ENCODE measurements at places on chromosomes 5 and 9.

DNA sequence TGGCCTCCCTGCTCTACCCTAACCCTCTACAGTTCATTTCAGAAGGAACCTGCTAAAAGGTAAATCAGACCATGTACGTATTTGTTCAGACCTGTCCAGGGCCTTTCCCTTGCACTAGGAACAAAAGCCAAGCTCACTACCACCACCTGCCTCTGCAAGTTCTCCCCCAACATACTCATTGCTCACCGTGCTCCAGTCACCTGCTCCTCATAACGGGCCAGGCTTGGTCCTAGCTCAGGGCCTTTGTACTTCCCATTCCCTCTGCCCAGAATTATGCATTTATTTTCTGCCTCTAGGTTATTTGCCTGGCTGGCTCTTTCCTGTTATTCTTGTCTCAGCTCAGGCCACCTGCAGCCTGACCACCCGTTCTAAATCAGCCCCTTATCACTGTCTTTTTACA is 4.8 kb upstream of the FGF1 start:
- DNase-seq = no peak

DNA sequence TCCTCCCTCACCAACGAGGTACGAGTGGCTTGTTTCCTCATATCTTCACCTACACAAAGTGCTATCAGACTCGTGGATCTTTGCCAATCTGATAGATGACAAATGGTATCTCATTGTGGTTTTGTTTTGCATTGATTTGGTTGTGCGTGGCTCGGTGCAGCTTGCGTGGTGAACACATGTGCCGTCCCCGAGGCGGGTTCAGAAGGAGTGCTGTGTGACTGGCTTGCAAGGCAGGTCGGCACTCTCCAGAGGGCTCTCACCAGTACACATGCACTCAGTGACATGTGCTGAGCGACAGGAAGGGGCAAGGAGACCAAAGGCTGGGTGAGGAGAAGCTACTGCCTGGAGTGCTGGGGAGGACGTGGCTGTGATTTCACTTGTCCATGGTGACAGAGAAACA is 95.3 kb upstream of the PITX1 start:
- DNase-seq = peak; percentile 24

DNA sequence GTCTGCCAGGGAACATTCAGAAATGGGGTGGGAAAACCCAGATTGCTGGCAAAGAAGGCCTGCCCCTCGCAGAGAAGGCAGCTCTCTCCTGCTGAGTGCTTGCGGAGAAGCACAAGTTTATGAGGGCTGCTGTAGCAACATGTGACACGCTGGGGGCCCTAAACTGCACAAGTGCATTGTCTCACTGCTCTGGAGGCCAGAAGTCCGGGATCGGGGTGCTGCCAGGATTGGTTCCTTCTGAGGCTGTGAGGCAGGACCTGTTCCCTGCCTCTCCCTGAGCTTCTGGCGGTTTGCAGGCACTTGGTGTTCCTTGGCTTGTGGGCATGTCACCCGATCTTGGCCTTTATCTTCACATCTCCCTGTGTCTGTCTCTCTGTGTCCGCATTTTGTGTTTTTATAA is 75.6 kb upstream of the NEURL1B start:
- DNase-seq = no peak

GRCh38 chr5:140926443-140927227 is 536 bp downstream of the PCDHAC1 start:
- no peak for DNase-seq

DNA sequence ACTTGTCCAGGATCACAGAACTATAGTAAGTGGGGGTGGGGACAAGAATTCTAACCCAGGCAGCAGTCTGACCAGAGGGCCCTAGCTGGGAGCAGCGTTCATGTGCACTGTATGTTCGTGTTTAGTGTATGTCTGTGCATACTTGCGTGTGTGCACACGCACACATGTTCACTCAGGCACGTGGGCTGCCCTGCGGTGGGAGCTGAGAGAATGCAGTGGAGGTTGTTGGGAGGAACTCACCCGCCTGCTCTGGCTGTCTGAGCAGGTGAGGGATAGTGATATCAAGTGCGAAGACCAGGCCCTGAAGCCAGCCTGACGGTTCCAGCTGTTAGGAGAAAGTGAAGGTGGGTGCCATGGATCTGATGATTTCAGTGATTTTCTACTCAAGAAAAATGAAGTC is 942 bp downstream of the DCANP1 start:
- DNase-seq = no peak

GRCh38 chr9:132365986-132366385 is 11.2 kb upstream of the SETX start:
- DNase-seq = no peak

GRCh38 chr9:134914501-134914834 is 3.2 kb downstream of the FCN1 start:
- DNase-seq = no peak

DNA sequence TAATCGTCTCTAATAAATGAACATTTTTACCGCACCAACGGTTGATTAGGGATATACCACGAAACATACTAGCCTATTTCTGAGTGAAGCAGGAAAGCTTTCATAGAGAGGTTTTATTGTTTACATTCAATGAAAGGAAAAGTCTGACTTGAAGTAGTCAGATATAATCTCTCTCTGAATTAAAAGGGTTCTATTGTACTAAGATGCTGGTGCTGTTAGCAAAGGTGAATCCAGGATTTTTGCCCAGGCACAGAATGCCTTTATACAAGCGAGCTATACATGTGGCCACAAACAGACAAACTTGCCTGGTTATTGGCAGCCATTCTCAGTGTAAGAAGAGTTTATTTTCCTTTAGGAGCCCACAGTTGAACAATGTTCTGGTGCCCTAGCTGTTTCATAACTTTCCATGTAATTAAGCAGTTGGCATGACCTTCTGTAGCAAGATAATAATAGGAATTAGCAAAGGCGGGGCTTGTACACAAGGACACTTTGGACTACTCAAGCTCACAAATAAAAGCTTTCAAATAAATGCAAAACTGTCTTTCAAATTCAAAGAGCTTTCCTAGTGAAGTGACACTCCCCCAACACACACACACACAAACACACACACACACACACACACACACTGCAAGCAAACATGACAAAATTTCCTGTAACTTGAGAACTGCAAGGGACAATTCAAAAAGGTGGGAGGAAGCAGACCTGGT is 198.7 kb upstream of the MAP3K1 start:
- DNase-seq = no peak

- no peak for DNase-seq
These were observed 445.3 kb upstream of the ZNF462 start for GRCh38 chr9:106417685-106418084.

DNA sequence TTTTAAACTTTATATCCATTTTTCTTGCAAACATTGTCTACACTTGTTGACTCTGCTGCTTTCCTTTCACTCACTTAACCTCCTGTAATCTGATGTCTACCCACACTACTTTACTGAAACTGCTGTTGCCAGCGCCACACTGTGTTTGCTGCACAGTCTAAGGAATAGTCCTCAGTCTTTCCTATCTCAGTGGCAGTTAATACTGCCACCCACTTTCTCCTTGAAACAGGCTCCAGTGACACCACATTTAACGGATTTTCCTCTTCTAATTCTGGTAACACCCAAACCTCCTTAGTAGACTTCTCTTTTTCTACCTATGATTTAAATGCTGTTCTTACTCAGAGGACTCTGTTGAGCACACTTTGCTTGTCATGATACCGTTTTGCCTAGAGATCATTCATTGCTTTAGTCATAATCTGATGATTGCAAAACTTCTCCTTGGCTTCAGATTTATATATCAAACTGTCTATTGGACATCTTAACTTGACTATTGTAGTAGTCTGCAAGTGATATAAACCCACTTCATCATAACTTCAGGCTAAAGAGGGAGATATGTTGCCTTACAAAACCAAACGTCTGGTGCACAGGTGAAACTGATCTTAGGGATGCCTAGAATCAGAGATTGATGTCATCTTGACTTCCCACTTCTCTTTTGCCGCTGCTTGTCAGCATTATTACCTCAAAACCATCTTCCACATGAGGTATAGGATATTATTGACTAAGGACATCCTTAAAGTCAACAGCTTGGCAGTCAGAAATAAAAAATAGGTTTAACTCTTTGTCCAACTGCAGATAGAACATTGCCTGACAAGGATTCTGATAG is 94.1 kb downstream of the CDC42SE2 start:
- no peak for DNase-seq

GRCh38 chr5:53030893-53031292 is 41.7 kb downstream of the ITGA2 start:
- no peak for DNase-seq

GRCh38 chr9:7554699-7555098 is 244.9 kb downstream of the DMAC1 start:
- DNase-seq = no peak

DNA sequence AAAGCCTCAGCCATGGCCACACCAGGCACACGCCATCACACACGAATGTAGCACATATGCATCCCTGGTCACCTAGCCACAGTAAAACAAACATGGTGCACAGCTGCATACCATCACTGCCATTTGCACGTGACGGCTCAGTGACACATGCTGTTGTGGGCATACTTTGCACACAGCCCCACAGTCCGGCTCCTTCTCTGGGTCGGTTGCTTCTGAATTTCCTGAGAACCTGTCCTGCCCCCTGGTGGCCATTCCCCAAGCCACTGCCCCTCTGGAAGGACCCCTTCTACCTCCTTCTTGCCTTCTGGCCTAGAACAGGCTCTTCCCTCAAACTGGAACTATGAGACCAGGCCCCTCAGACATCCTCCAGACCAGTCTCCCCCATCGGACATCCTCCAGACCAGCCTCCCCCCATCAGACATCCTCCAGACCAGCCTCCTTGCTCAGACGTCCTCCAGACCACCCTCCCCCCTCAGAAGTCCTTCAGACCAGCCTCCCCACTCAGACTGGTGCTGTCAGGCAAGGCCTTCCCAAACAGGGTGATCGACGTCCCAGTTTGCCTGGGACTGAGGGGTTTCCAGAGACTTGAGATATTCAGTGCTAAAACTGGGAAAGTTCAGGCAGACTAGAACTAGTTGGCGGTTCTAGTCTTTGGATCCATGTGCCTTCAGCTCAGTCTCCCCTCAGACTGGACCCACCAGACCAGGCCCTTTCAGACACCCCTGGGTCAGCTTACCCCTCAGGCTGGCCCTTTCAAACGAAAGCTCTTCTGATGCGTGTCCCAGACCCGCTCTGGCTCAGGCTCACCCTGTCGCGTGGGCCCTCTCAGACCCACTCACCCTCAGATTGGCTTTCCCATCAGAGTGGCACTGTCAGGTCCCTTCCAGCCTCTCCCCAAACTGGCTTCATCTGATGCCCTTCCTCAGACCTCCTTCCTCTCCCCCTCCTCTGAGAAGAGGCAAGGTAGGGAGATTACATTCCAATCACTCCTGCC is 24.3 kb upstream of the ENHO start:
- DNase-seq = peak; percentile 54

- DNase-seq = no peak
These were observed 51.4 kb downstream of the ALDH7A1 start for GRCh38 chr5:126543660-126544059.

Measured in OCI-LY7 (cell line).